ENCODE measurements at places on chromosomes 2 and 18. TPM values are rescaled to one million over a fixed set of nuclear protein-coding genes. Genes with fewer than 3 reads are reported as not detected.
A peak's percentile ranks its signal among the peaks of the same experiment; 100 is the strongest.

GRCh38 chr18:69127873-69128500, 272.7 kb upstream of the DOK6 start:
- H3K27ac ChIP-seq = no peak overlapping the region
- no peak overlapping the region for H3K4me3 ChIP-seq
- DNase-seq = no peak
- no peaks in the 10 kb centered on the region for H3K36me3 ChIP-seq

The FHL2 gene
- total RNA-seq = 103 TPM

GRCh38 chr18:46423226-46423805, 233.7 kb downstream of the LOXHD1 start:
- DNase-seq = no peak
- H3K4me1 ChIP-seq = no peaks in the 10 kb centered on the region
- H3K4me3 ChIP-seq = no peak overlapping the region
- no peaks in the 10 kb centered on the region for H3K36me3 ChIP-seq
- H3K27me3 ChIP-seq = no peaks in the 10 kb centered on the region

DNA sequence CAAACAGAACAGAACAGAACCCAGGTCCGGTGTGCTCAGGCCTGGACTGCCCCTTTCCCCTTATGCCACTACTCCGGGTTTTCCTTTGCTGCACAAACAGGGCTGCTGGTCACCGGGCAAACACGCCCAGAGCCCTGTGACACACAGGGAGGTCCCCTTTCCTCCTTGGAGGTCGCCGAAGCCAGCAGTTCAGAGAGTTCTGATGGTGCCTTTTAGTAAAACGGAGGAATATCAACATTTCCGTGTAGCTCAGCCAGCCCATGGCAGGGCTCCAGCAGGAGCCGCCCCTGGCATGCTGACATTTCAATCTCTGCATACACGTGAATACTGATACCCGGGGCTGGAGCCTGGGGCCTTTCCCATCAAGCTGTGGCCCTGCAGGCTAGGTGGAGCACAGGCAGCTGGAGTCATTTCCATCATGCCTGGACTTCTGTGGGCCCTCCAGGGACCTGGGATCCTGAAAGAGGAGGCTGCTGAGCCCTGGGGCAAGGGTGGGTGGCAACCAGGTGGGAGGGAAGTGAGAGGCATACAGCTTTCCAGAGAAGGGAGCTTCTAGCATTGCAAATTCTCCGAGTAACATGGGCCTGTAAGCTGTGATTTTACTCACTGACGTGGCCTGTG, 91.4 kb upstream of the PXDN start:
- no peak overlapping the region for H3K4me3 ChIP-seq
- H3K27ac ChIP-seq = no peak overlapping the region
- H3K4me1 ChIP-seq = no peaks in the 10 kb centered on the region
- no peaks in the 10 kb centered on the region for H3K27me3 ChIP-seq
- no peaks in the 10 kb centered on the region for H3K36me3 ChIP-seq
- peak; percentile 39 for DNase-seq

The NPHP1 gene
- 0.42 TPM for total RNA-seq

GRCh38 chr2:197157879-197158537, 152.6 kb downstream of the ANKRD44 start:
- H3K36me3 ChIP-seq = no peaks in the 10 kb centered on the region
- no peaks in the 10 kb centered on the region for H3K27me3 ChIP-seq
- no peak for DNase-seq
- no peaks in the 10 kb centered on the region for H3K4me1 ChIP-seq
- H3K4me3 ChIP-seq = no peak overlapping the region
- H3K27ac ChIP-seq = peak overlapping the region; percentile 3

DNA sequence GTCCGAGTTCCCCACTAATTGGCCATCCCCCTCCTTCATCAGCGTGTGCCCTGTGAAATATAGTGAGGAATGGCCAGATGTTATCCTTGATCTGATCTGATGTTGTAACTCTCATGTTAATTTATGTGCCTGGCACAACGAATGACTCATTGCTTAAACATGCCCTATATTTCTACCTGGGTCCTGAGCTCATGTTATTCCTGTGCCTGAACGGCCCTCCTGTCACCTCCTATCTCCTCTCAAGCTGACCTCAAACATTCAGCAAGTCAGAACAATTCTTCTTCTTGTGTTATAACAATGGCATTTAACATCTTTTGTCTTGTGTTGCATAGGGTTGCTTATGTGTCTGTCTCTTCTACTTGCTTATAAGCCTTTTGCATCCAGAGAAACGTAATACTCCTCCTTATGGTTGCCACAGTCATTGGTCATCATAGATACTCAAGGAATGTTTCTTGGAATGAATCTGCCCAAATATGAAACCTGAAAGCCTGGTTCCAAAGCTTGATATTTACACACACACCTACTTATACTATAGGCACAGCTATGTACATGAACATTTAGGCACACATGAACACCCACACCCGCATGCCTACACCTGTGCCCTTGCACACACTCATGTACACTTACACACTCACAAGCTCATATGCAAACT, 80.2 kb upstream of the PHLPP1 start:
- H3K27me3 ChIP-seq = no peaks in the 10 kb centered on the region
- H3K36me3 ChIP-seq = no peaks in the 10 kb centered on the region
- H3K27ac ChIP-seq = no peak overlapping the region
- DNase-seq = no peak
- H3K4me3 ChIP-seq = no peak overlapping the region

- no peak for DNase-seq
- H3K4me3 ChIP-seq = no peak overlapping the region
- H3K4me1 ChIP-seq = no peaks in the 10 kb centered on the region
- H3K36me3 ChIP-seq = no peaks in the 10 kb centered on the region
- H3K27ac ChIP-seq = no peak overlapping the region
Measured at GRCh38 chr2:74759986-74760385, 73.9 kb upstream of the HK2 start.

Measured in colonic mucosa (tissue), 4 donors.